Stimulated activated naive CD4-positive, alpha-beta T cell treated with Interleukin-2 at 50 U/mL for 16 hours (primary cell): ENCODE measurements at places on chromosomes 6 and 20.

DNA sequence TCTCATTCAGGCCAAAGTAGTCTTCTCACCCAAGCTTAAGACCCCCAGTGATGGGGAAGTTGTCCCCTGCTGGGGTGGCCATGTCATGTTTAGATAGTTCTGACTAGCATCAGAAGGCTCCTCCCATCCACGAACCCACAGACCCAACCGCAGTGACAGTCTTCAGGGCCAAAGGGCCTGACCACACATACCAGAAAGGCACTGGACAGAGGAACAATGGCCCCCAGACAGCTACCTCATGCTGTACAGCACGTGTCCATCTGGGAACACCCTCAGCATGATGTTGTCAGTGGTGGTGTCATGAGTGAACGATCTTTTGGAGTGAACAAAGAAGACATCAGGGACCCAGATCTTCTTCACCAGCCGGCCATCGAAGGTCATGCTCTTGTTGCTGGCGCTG lies 46.3 kb downstream of the GABRR2 start:
- DNase-seq = no peak

DNA sequence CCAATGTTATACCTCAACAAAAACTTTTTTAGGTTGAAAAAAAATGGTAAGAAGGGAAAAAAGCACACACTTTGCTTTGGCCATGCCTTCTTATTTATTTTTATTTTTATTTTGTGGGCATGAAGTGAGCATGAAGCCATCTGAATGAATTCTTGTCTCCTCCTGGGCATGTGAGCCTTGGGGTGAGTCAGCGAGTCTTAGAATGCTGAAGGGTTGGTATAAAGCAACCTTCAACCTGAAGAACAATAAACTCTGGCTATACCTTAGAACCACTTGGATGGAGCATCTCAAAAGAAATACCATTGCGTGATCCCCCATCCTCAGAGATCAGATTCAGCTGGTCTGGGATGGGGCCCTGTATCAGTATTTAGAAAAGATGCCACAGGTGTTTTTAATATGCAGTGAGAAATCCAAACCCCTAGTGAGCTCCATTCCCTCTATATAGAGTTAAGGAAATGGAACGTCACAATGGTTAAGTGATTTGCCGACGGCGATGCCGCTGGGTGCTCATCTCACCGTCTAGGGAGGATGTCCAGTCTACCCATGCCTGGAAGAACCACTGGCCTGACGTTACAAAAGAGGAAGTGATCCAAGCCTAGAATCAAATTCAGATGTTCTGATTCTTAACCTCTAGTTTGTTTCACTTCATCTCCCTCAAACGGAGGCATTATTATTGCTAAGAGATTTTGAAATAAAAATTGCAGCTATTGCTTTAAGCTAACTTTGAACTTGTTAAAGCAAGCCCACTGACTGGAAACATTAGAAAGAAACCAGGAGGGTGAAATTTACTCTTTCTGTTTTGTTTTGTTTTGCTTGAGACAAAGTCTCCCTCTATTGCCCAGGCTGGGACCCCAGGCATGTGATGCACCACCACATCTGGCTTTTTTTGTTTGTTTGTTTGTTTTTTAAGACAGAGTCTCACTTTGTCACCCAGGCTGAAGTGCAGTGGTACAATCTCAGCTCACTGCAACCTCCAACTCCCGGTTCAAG lies 67.1 kb downstream of the EDN1 start:
- DNase-seq = no peak

GRCh38 chr6:49462599-49462926 lies 490 bp downstream of the MMUT start:
- no peak for DNase-seq

- DNase-seq = no peak
Observed at GRCh38 chr20:34553366-34553867, 5.1 kb upstream of the MAP1LC3A start.
